ENCODE measurements at places on chromosomes 3 and 15.

- DNase-seq = no peak
These were observed 20.2 kb upstream of the GPX1 start for GRCh38 chr3:49378249-49378895.

DNA sequence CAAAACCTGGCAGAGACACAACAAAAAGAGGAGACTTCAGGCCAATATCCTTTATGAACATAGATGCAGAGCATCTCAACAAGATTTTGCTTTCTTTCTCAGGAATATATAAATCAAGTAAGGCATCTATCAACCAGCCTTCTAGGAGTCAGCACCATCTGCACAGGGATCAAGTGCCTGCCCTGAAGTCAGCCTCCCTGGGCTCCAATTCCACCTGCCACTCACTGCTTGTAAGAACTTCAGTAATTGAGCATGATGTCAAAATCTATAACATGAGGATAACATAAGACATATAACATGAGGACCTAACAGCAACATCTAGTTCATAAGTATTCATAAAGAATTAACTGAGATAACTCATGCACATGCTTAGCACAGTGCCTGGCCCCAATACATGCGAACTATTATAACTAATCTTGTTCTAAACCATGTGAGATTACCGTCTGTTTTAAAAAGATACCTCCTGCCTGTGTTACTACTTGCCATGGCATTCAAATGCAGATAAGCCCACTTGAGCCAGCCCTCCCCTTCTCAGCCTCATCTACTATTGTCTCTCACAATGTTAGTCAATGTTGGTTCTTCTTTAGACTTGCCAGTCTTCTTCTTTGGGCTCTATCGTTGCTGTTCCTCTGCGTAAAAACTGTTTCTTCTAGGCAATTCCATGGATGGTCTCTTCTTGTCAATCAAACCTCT is 91.6 kb downstream of the PLD1 start:
- no peak for DNase-seq

DNA sequence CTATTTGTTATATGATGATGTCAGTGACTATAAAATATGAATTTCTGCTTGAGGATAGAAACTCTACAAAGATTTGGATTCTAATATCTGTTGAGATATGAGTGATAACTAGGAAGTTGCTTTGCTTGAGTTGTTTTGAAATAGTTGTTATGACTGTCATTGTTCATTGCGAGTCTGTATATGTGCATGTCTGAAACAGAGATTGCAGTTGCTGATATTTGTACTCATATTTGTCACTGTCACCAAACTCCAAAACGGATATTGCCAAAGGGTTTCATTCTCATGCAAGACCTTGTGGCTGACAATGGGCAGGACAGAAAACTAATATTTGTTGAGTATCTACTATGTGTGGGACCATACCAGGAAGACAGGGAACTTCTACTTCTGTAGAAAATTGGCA is 240.2 kb downstream of the CD47 start:
- DNase-seq = no peak

GRCh38 chr3:129610276-129610675 is 3.8 kb upstream of the PLXND1 start:
- DNase-seq = no peak

GRCh38 chr3:143699424-143699823 is 148.8 kb downstream of the SLC9A9 start:
- DNase-seq = no peak

DNA sequence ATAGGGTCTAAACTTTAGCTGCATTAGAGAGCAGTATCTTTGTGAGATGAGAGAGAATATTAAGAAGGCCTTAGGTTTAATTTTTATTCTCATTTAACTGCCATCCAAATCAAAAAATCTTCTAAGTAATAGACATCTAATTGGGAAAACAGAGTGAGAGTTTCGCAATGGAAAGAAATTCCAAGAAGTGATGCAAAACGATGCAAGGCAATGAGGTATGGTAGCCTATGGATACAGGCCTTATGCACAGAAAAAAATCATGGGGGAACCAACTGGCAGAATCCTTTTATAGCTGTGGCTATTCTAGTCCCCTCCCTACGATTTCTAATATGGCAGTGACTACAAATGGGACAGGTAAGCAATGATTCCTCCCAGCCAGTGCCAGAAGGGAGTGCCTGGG is 225.9 kb downstream of the GREM1 start:
- no peak for DNase-seq

GRCh38 chr15:68302729-68303128 is 25.2 kb downstream of the FEM1B start:
- no peak for DNase-seq

- no peak for DNase-seq
These were observed 54.5 kb downstream of the UACA start for GRCh38 chr15:70708839-70709238.

DNA sequence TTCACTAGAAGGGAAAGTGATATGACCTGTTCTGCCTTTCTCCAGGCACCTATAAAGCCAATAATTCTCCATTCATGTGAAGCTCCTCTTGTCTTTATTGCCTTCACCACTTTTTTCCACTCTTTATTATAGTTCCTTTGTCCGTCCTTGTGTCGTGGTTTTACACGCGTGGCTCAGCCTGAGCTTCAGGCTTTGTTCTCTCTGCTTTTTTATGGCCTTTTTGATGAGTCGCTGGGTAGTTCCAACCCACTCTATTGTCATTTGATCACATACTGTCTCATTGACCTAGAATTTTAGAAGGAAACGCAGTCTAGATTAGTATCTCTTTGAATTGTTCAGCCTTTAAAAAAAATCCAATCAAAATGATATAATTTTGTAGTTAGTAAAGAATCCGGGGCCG is 403.2 kb downstream of the PTPRG start:
- no peak for DNase-seq

- no peak for DNase-seq
These were observed 78.2 kb downstream of the KCNH8 start for GRCh38 chr3:19226479-19226878.

DNA sequence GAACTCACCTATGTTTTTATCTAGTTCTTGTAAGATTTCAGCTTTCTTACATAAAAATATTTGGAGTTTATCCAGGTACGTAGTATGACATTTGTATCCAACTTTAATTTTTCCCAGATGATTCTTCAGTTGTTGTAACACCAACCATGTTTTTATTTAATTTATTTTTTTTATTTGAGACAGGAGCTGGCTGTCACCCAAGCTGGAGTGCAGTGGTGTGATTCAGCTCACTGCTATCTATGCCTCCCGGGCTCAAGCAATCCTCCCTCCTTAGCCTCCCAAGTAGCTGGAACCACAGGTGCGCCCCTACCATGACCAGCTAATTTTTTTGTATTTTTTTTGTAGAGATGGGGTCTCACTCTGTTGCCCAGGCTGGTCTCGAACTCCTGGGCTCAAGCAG is 6.6 kb downstream of the XYLB start:
- DNase-seq = no peak

GRCh38 chr3:53342353-53342752 is 5.0 kb downstream of the DCP1A start:
- DNase-seq = no peak
